ENCODE measurements at places on chromosomes 1 and 21.

- no peak for DNase-seq
Measured at GRCh38 chr1:114251573-114251939, 97.9 kb upstream of the SYT6 start.

GRCh38 chr1:41853907-41854306 lies 64.8 kb downstream of the HIVEP3 start:
- no peak for DNase-seq

DNA sequence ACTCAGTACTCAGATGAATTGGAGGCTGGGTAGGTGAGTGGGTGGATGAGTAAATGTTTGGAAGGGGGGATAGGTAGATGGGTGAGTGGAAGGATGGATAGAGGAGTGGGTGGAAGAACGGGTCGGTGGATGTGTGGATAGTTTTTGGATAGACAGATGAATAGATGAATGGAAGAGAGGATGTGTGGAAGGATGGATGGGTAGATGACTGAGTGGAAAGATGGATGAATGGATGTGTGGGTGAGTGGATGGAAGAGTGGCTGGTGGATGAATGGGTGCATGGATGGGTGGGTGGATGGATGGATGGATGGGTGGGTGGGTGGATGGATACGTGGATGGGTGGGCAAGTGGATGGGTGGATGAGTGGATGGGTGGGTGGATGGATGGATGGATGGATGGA lies 3.7 kb downstream of the SLC45A1 start:
- DNase-seq, result no peak

DNA sequence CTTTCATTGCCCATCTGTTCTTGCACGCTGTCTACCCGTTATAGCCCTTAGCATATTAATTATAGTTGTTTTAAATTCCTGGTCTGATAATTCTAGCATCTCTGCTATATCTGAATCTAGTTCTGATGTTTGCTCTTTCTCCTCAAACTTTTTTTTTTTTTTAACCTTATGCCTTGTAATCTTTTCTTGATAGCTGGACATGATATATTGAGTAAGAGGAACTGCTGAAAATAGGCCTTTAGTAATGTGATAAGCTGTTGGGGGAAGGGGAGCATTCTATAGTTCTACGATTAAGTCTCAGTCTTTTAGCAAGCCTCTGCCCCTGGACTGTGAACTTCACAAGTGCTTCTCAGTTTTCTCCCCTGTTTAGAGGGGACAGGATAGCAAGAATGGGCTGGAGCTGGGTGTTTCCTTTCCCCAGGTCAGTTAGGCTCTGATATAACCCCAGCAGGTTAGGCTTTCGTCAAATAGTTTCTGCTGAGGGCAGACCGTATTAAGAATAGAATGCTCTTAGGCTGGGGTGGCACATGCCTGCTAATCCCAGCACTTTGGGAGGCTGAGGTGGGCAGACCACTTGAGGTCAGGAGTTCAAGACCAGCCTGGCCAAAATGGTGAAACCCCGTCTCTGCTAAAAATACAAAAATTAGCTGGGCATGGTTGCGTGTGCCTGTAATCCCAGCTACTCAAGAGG lies 62.2 kb downstream of the ZFYVE9 start:
- DNase-seq, result no peak

DNA sequence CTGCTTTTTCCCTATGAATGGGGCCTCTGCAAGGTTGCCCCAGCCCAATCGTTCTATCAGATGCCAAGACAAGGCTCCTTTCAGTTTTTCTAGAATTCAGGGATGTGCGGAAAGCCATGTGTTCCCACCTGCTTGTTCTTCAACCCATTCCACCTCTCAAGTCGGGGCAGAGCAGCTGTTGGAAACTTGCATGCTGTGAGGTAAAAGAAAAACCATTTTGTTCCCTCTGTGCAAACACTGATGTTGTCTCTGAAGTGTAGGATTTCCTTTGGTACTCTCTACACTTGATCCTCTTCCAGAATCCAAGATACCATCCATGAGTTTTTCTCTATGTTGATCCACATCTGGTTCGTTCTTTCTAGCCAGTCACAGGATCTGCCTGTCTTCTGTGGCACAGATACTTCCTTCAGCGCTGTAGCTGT lies 7.3 kb downstream of the IER5 start:
- DNase-seq, result no peak

DNA sequence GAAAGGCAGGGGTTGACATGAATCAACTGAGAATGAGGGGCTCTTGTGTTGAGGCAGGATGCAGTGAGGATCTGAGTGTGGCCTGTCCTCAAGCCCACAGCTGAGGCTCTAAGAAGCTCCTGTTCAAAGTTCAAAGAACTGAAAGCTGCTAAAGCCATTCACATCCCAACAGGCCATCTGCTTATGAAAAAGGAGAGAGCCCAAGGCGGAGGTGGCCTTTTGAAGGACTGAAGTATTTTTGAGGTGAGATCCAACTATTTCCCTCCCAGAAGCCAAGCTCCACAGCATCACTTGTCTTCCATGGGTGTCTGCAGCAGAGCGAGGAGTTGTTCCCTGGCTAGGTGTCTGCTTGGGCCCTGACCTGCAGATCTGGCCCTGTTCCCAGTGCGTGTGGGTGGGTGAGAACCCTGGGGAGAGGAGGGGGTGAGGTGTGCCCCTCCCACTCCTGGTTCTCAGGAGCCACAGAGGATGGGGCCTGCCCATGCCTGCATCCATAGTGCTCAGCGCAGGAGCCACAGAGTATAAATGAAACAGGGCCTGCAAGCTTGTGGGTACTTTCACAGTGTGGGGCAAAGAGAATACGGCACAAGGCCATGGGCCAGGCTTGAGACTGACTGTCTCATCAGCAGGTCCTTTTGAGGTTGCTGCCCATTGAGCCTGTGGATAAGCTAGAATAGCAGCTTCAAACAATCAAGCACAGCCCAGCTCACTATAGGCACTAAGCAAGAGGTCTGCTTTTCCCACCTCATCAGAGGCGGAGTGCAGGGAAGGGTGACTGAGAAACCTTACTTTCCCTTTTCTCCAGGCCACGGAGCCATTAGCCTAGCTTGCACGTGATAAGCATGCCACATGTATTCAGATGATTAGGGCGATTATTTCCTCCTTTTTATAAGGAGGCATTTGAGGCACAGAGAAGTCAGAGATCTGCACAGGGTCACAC lies 15.7 kb downstream of the REG4 start:
- no peak for DNase-seq

DNA sequence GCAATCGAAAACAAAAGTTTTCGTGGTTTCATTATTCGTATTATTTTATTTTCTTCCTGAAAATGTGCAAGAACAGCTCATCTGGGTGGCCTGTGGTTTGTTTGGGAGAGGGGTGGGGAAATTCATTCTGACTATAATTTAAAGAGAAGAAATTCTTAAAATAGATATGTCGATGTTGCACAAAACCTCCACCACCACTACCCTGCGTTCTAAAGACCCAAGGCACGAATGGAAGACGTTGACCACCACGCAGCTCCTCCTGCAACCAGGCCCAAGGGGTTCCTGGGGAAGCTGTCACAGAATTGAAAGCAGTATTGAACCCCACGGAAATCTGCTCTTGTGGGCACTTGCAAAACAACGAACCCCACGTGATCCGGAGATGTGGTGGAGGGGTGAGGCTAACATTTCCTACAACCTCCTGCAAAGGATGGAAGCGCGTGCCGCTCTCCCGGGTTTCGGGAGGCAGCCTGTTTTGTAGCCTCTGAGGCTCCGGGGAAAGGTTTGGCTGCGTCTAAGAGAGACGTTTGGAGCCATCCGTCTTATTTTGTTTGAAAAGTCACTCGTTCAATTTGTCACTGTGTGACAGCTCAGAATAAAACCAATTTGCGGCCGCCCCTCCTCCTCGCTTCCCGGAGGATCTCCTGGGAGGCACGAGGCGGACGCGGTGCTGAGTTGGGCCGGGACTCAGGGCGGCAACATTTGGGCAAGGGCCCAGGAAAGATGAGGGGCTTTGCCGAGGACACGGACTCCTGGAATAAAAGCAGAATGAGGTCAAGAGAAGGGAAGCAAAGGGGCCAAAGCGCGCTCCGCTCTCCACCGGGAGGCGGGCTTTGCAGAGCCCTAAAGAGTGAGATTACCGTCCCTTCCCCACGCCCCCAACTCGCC lies 810 bp upstream of the HLX start:
- peak; percentile 82 for DNase-seq
